CD4-positive, alpha-beta T cell treated with Interleukin-1 beta for 1 hour (primary cell): ENCODE measurements at places on chromosomes 16 and 17.

DNA sequence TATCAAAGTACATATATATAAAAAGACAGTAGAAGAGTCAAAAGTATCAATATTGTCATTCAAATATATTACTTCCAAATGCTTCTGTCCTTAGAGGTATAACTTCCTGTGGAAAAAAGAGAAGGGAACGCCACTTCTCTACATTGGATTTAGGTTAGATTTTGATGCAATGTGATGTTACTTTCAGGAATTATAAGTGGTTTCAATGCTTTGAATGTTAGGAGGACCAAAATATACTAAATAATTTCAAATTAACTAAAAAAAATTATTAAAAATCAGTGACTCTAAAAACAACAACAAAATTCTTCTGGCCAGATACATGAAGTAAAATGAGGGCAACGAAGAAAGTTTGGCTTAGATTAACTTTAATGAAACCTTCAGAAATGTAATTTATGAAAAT is 88.0 kb downstream of the BRIP1 start:
- no peak for DNase-seq

DNA sequence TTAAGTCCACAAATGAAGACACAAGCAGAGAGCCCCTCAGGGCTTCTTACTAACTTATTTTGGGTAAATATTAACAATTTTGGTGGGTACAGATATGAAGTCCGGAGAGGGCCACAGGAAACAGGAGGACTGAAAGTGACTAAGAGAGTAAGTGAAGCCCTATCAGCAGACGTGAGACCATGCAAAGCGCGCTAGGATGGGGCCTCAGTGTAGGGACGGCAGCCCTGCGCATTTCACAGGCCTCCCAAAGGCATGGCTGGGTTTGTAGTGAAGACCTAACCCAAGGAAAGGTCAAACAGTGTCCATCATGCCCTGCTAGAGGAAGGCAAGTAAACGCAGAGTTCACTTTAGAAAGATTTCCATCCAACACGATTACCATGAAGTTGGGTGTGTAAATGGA is 60.0 kb upstream of the SREBF1 start:
- no peak for DNase-seq

GRCh38 chr16:14409563-14409962 is 220.5 kb downstream of the PARN start:
- DNase-seq, result no peak

DNA sequence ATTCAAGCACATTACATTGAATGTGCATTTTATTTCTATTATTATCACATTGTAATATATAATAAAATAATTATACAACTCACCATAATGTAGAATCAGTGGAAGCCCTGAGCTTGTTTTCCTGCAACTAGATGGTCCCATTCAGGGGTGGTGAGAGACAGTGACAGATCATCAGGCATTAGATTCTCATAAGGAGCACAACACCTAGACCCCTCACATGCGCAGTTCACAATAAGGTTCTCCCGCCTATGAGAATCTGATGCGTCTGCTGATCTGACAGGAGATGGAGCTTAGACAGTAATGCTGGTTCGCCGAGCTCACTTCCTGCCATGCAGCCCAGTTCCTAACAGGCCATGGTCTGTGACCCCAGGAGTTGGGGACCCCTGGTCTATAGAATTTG is 96.7 kb upstream of the RBBP6 start:
- no peak for DNase-seq

DNA sequence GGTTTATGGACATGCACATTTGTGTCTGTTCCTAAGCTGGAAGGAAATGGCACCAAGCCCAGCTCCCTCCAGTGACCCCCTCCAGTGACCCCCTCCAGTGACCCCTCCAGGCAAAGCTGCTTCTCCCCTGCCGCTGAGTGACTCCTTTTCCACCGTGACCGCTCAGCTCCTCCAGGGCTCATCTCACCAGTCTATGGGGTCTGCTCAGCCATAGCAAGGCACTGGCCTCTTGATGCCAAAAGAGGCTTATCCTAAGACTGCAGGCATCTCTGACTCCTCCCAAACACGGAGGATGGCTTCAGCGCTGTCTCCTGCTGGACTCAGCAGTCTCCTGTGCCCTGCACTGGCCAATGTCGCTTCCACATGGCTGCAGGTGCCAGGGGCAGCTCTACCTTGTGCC is 35.3 kb downstream of the FA2H start:
- DNase-seq, result no peak

DNA sequence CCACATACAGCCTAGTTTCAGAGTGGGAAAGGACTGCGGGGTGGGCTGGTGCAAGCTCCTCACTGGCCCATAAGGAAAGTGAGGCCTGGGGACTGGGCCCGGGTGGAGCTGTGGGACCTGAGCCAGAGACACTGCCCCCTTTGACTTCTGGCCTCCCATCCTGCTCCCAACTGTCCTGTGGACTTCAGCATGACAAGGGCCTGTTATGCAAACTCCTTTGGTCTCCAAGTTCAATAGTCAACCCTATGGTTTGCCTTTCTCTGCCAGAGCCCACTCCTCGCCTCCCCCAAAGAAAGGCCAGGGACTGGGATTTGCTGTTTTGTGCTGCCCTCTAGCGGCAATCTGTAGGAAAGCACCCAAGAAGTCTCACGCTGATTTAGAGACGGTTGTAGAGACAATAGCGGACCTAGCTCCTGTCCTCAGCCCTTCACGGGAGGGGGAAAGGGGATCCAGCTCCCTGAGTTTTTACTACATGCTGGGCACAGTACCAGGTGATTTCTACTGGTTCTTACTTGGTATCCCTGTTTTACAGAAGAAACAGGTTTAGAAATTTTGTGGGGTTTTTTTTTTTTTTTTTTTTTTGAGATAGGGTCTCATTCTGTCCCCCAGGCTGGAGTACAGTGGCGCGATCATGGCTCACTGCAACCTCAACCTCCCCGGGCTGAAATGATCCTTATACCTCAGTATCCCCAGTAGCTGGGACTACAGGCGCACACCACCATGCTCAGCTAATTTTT is 1.2 kb upstream of the TLCD3B start:
- DNase-seq, result peak; percentile 59

GRCh38 chr17:35423761-35424160 is 8.5 kb downstream of the SLFN12 start:
- DNase-seq, result no peak

DNA sequence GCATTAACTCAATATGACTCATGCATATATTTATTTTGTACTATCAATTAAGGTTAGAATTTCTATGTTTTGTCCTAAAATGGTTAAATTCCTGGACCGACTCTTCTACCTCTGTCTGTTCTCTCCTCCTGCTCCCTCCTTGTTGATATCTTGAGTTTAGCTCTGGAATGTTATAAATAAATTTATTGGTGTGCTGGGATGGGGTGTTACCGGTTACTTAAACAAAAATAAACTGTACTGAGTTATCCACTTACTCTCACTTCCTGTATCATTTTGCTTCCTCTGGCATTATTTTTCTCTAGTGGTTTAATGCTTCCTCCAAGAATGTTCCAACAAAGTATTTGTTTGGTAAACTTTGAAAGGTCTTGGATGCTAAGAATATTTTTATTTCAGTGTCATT is 120.1 kb downstream of the ABCA8 start:
- DNase-seq, result no peak

GRCh38 chr16:58027161-58027915 is 1.8 kb downstream of the MMP15 start:
- DNase-seq, result no peak

- no peak for DNase-seq
Measured at GRCh38 chr16:89417352-89417751, 73.0 kb downstream of the ANKRD11 start.

DNA sequence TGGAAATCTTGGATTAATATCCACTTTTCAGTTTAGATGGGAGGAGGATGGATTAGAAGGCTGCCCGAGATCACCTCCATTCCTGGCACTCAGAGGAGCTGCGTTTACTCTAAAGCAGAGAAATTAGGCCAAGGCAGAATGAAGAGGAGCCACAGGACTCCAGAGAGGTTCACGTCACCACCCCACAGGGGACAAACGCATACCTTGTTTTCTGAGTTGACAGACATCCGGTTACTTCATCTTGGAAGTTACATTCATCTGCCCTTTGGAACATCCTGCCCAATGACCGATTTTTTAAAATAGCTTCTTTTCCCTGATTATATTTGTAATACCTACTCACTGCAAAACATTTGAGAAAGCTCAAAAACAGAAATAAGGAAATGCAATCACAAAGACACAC is 220.0 kb downstream of the SOX9 start:
- no peak for DNase-seq

- DNase-seq, result no peak
Measured at GRCh38 chr17:82105417-82105881, 7.4 kb upstream of the FASN start.

DNA sequence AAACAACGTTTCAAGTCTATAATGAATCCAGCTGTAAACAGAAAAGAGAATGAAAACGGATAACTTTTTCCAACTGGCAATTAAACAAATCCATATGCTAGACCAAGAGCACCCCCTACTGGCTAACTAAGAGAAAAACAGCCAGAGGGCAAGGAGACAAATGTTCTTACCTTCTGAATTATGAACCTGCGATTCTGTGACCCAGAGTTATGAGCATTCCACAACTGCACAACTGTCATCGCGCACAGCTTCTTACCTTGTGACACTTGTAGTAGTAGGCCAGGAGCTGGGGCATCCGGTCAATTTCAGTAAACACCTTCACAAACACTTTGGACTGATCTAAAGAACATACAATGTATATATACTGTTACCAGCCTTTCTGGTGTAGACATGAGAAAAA is 18.6 kb downstream of the COG7 start:
- no peak for DNase-seq

GRCh38 chr17:72249441-72249840 is 128.6 kb downstream of the SOX9 start:
- no peak for DNase-seq

DNA sequence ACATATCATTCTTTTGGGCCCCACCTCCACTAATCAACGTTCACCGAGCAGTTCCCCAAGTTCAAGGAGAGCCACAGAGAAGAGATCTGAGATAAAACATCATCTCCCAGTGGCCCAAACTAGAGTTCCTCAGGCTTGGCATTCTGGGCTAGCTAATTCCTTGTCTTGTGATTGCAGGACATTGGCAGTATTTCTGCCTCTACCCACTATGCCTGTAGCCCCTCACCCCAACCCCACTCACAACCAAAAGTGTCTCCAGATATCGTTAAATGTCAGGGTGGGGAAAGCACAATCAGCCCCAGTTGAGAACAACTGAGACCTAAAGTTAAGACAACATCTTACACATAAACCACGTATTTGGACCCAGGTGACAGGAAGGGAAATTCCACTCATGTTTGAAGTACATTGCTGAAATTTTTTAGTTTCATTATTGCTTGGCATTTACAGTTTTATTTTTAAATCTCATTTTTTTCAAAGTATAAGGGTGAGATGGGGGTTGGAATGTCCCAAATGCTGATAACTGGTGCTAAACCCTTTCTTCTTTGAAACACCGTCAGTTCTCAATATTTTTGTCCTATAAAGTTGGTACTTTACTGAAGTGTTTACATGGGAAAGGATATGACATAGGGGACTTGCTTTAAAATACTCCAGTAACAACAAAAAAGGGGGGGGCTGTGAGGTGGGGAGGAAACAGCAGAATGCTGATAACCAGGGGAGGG is 13.6 kb downstream of the ZC3H7A start:
- peak; percentile 52 for DNase-seq

- DNase-seq, result no peak
Measured at GRCh38 chr16:87201052-87201451, 116.1 kb downstream of the C16orf95 start.

DNA sequence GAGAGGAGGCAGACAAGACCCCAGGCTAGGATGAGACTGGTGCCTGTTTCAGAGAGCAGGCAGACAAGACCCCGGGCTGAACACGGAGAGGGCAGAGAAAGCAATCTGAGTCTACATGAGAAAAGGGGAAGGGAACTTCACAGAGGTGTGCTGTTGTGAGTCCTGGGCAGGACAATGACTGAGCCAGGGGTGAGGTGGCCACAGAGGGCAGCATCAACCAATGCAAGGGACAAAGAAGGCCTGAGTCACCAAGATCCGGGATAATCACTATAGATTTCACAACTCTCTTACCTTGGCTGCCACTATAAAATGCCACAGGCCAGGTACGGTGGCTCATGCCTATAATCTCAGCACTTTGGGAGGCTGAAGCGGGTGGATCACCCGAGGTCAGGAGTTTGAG is 89.0 kb downstream of the SLC39A11 start:
- no peak for DNase-seq

- DNase-seq, result no peak
Measured at GRCh38 chr16:11360641-11361373, 15.5 kb downstream of the RMI2 start.

- no peak for DNase-seq
Measured at GRCh38 chr16:83996481-83997252, 28.6 kb downstream of the NECAB2 start.

- no peak for DNase-seq
Measured at GRCh38 chr16:3188675-3188924, 596 bp downstream of the OR1F1 start.

DNA sequence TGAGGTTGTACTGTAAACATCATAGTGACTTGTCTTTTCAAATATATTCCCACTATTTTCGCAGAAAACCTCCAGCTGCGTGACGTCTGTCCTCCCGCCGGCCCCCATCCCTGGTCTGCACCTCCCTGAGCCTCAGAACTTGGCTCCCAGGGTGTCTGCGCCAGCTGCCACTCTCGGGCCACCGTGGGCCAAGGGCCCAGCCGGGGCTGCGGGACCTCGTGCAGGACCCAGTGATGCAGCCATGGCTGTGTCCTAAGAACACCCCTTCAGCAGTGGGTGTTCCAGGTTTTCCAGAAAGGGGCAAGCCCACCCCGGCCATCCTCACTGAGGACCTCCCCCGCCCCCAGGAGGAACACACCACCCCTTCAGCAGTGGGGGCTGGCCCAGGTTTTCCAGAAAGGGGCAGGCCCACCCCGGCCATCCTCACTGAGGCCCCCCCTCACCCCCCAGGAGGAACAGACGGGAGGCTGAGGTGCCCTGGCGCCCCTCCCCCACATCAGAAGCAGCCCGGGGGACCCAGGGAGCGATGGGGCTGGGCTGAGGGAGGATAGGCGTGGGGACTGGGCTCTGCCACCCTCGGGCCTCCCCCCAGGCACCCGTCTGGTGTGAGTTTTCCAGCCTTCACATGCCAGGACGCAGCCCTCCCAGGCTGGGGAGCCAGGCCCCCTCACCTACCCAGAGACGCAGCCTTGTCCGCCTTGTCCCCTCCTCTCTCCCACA is 12.2 kb upstream of the ZFPM1 start:
- no peak for DNase-seq

DNA sequence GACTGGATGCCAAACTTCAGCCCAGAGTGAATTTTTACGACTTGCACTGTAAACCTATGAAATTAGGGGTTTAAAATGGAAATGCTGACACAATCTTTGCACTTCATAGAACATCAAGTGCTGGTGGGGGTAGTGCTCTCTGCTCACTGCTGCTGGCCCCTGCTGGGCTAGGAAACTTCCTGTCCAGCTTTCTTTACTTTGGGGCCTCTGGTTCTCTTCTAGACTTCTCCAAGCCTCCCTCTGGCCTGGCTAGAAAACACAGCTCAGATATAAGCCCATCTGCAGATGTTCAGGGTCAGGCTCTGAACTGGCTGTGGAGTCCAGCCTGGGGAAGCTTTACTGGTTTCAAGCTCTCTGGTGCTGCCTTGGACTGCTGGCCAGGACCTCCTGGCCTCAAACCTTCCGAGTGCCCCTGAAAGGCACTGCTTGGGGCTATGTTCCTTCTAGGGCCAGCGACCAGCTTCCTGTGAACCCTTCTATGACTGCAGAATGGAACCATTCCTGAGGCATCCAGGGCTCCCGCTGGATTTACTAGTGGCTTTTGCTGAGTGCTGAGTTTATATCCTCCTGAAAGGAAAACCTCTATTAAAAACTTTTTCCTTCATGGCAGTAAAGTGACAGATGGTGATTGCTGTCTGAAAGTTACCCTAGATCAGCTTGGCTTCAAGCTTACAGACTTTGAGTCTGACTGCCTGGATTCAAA is 59.4 kb downstream of the TBX4 start:
- DNase-seq, result no peak
